ENCODE measurements at places on chromosomes 7 and 10. TPM values are rescaled to one million over a fixed set of nuclear protein-coding genes. Genes with fewer than 3 reads are reported as not detected.

DNA sequence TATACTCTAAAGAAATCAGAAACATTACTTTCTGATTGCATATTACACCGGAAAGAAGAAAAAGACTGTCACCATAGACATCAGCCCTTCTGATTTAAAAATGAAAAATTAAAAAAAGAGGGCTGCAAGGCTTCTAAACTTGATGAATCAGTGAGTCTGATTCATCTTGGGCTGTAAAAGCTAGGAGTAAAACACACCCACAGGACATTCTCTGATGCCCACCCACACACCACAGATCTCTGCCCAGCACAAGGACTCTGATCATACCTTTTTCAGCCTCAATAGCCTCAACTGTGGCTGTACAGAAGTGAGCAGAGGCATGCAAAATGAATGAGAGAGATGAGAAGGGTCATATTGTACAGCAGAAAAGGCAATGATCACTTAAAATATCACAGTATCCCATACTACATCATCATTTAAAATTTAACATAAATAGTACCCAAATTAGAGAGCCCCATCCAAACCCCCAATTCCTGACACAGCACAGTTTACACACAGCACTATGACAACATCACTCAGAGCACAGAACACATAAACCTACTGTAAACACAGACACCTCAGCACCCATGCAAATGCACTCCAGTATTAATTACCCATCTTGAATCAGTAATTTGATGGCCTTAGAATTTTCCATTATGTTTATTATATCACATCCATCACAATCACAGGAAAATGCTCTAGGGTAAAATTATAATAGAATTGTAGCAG is 6.4 kb upstream of the MSS51 start:
- H3K4me1 ChIP-seq: peaks cover 5% of the 10 kb centered on the region
- peak overlapping the region; percentile 45 for H3K27ac ChIP-seq
- H3K27me3 ChIP-seq: no peaks in the 10 kb centered on the region
- H3K4me3 ChIP-seq: no peak overlapping the region

DNA sequence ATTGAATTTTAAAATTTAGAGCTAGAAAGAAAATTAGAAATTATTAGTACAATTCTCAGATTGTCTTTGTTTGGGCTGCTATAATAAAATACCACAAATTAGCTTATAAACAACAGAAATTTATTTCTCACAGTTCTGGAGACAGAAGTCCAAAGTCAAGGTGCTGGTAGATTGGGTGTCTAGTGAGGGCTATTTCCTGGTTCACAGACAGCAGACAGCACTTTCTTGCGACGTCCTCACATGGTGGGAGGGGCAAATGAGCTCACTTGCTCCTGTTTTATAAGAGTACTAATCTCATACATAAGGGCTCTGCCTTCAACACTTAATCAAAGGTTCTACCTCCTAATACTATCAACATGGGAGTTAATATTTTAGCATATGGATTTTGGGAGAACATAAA is 134.1 kb downstream of the MDFIC start:
- H3K27me3 ChIP-seq: no peaks in the 10 kb centered on the region
- no peaks in the 10 kb centered on the region for H3K36me3 ChIP-seq
- H3K27ac ChIP-seq: no peak overlapping the region
- no peak overlapping the region for H3K4me3 ChIP-seq
- H3K4me1 ChIP-seq: no peaks in the 10 kb centered on the region

DNA sequence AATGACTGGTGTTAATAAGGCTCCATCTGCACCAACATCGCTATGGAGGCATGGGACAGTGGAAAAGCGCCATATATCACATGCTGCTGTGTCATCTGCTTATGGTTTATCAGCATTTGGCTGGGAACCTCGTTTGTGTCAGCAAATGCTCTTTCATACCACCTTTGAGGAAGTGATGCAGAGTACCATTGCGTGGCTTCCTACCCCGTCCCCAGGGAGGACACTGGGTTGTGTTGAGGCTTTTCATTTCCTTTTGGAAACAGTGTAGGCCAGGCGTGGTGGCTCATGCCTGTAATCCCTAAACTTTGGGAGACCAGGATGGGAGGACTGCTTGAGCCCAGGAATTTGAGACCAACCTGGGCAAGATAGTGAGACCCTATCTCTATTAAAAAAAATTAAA is 6.8 kb downstream of the TACR2 start:
- no peak overlapping the region for H3K4me3 ChIP-seq
- H3K27me3 ChIP-seq: no peaks in the 10 kb centered on the region
- H3K36me3 ChIP-seq: no peaks in the 10 kb centered on the region
- peaks cover 6% of the 10 kb centered on the region for H3K4me1 ChIP-seq
- DNase-seq: no peak

SDK1 gene
- 8.6 TPM for total RNA-seq

SPDYE2 gene
- total RNA-seq: not detected

GPR22 gene
- not detected for total RNA-seq

RTKN2 gene
- total RNA-seq: 0.51 TPM

FAM25A gene
- not detected for total RNA-seq

UCN3 gene
- not detected for total RNA-seq
